Stimulated activated CD8-positive, alpha-beta memory T cell treated with anti-CD3 and anti-CD28 coated beads, Interleukin-4, amount 100 ng/mL, for 48 hours (primary cell): ENCODE measurements at places on chromosomes 7 and 10.

DNA sequence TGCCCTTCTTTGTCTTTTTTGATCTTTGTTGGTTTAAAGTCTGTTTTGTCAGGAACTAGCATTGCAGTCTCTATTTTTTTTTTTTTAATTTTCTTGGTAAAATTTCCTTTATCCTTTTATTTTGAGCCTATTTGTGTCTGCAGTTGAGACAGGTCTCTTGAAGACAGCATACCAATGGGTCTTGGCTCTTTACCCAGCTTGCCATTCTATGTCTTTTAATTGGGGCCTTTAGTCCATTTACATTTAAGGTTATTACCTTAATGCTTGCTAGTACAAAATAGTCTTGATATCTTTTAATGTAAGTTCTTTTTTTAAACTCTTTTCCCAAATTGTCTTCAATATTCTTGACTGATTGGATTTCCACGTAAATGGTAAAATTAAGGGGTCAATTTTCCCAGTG is 398.3 kb upstream of the CHRM2 start:
- no peak for DNase-seq

- DNase-seq: no peak
Observed at GRCh38 chr10:13000431-13000830, 1.1 kb downstream of the CCDC3 start.

DNA sequence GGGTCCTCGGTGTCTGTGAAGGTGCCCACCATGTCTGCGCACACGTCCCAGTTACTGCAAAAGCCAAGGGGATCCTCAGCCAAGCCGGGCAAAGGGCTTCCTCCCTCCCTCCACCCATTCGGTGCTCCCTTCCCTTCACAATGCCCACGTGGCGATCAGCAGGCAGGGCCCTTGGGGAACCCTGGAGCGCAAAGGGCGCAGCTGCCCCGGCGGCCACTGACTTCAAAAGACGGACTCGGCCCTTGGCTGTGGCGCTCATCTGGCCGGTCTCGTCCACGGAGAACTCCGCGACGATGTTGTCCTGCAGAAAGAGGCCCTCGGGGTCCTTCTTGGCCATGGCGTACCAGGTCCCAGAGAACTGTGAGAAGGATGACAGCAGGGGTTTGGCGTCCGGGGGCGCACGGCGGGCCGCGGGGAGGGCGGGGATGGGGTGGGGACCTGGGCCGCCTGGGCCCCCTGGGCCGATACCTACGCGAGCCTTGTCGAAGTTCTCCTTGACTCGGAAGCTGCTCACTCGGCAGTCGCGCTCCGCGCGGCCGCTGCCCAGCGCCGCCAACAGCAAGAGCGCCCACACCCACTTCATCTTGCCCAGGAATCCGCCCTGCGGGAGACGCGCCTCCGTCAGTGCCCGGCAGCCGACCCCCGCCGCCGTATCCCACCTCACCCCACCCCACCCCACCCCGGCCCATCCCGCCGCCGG is 439 bp downstream of the RBP4 start:
- DNase-seq: no peak

DNA sequence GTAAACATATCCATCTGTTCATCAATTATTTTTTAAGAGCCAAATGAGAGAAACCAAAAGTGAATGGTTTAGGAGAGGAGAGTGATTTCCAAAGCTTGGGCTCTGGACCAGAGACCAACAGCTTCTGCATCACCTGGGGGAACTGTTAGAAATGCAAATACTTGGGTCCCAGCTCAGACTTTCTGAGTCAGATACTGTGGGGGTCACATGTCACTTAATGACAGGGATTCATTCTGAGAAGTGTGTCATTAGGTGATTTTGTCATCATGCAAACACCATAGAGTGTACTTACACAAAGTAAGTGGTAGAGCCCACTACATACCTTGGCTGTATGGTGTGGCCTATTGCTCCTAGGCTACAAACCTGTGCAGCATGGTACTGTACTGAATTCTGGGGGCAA is 128.5 kb upstream of the PRR15 start:
- no peak for DNase-seq

GRCh38 chr10:10977978-10978377 is 39.7 kb upstream of the CELF2 start:
- no peak for DNase-seq

GRCh38 chr10:105706281-105707026 is 1065.4 kb downstream of the SORCS3 start:
- DNase-seq: no peak

GRCh38 chr10:6649903-6650302 is 69.8 kb upstream of the PRKCQ start:
- no peak for DNase-seq

GRCh38 chr7:95609277-95609971 is 13.1 kb upstream of the PDK4 start:
- no peak for DNase-seq

DNA sequence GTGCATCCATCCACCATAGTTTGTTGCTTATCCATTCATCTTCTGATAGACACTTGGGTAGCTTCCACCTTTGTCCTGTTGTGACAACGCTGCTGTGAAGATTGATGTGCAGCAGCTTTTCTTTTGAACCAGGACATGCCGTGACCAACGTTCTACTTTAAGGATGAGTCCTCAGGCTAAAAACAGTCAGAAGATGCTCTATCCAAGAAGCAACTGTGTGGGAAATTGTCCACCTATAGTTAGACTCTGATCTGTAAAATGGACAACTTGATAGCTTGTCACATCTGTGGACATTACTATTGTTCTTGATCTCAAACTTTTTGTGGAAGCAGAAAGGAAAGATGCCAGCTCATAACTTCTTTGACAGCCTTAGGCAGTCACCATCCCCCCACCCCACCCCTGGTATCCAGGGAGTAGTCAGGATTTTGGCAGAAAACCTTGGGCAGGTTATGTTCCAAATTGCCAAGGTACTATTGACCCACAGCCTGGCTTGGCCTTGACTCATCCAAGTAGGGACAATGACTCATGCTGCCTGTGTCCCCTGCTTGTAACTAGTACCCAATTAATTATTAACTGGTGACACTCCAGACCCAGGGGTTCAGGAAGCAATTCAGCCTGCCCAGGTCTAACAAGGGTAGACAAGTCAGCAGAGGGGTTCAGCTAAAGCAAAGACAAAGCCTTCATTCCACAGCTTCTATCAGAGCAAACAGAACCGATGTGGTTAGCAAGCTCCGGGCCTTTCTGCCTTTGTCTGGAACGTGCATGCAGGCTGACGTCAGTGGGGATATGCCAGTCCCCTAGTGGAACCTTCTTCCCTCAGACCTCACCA is 99.6 kb upstream of the ANLN start:
- DNase-seq: no peak

- no peak for DNase-seq
Observed at GRCh38 chr7:110507832-110508231, 583.1 kb upstream of the LRRN3 start.

DNA sequence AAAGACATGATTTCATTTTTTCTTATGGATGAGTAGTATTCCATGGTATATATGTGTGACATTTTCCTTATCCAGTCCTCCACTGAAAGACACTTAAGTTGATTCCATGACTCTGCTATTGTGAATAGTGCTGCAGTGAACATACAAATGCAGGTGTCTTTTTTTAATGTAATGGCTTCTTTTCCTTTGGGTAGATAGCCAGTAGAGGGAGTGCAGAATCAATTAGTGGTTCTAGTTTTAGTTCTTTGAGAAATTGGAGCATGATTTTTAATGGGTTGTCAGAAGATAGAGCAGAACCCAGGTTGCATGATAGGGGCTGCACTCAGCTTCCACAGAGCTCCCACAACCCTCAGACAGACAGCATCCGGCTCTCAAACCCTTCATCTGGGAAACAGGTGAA is 152.9 kb upstream of the PLXDC2 start:
- no peak for DNase-seq

GRCh38 chr7:114085592-114086501 is 167.0 kb upstream of the PPP1R3A start:
- DNase-seq: no peak
